ENCODE measurements at places on chromosomes 1 and 21.

DNA sequence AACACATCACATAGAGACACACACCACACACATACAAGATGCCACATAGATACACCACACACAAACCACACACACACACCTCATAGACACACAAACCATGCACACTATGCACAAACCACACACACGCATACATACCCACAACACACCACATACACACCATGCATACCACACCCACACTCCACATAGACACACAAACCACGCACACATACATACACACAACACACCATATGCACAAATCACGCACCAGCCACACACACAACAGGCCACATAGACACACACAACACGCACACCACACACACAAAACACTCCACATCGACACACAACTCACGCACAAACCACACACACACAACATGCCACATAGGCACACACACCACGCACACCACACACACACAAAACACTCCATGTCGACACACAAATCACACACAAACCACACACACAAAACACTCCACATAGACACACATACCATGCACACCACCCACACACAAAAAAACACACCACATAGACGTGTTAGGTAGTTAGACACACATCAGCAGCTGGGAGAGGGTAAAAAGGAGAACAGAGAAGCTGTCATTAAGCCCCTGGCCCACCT is 49.5 kb upstream of the SLC19A1 start:
- DNase-seq = no peak

GRCh38 chr1:91026777-91027176 is 4.9 kb upstream of the ZNF644 start:
- DNase-seq = no peak

- no peak for DNase-seq
Observed at GRCh38 chr1:159505676-159506075, 30.1 kb downstream of the OR10J5 start.

DNA sequence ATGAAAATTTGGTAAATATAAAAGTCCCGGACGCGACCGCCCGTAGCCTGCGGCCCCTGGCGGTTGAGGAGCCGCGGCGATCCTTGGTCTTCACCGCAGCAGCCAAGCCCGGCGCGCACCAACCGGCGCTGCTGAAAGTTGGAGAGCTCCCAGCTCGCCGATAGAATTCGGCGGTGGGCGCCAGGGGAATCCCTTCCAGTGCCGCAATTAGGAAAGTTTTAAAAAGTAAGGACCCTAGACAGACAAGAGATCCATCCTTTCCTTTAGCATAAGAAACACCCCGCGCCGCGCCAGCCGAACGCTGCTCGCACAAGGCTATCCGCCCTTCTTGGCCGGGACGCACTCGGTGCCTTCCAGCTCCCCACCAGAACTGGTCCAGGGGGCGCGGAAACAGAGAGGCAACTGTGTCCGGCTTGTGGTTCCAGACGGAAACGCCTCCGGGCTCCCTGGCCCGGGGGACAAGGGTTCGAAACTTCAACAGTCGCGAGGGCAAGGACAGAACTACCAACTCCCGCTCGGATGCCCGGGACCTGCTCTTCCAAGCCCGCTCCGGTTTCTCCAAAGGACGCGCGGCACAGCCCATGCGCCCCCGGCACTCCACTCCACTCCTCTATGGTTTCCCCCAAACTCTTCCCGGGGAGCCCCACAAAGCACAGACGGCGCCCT is 1.7 kb downstream of the FAM78B start:
- DNase-seq = peak; percentile 72

DNA sequence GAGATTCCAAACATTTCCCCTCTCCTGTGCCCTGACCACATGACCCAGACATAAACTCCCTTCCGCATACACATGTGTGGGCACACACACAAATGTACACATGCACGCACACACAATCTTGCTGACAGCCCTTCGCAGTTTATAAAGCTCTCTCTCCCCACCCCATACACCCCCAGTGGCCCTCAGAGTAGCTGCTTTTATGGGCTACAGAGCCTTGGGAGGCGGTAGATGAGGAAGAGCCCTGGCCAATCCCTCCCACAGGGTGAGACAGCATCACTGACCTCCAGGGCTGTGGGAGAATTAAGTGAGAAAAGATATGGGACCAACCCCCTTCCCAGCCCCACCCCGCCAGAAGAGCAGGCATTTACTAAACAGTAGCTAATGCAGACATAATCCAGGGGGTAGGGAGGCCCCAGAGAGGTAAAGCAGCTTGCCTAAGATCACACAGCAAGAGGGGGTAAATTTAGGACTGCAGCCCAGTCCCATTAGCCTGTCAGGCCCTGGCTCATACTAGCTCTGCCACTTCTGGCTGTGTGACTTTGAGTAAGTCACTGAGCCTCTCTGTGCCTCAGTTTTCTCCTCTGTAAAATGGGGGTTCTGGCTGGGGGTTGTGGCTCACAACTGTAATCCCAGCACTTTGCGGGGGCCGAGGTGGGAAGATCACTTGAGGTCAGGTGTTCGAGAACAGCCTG is 5.1 kb downstream of the SDC3 start:
- no peak for DNase-seq

DNA sequence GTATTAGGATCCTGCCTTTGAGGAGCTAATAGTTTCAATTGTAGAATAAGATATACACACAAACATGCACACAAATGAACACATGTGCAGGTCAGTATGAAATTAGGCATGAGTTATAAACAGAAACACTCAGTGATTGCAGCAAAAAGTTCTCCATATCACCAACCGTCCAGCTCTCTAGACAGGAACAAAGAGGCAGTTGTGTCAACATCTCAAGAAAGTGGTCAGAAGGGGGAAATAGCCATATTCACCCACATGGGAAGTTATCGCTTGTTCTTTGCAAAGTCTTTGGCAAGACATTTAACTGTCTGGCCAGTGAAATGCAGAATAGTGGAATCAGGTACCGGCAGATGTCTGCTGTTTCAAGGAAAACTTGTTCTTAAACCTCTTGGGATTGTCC is 29.4 kb upstream of the PIGC start:
- DNase-seq = no peak

DNA sequence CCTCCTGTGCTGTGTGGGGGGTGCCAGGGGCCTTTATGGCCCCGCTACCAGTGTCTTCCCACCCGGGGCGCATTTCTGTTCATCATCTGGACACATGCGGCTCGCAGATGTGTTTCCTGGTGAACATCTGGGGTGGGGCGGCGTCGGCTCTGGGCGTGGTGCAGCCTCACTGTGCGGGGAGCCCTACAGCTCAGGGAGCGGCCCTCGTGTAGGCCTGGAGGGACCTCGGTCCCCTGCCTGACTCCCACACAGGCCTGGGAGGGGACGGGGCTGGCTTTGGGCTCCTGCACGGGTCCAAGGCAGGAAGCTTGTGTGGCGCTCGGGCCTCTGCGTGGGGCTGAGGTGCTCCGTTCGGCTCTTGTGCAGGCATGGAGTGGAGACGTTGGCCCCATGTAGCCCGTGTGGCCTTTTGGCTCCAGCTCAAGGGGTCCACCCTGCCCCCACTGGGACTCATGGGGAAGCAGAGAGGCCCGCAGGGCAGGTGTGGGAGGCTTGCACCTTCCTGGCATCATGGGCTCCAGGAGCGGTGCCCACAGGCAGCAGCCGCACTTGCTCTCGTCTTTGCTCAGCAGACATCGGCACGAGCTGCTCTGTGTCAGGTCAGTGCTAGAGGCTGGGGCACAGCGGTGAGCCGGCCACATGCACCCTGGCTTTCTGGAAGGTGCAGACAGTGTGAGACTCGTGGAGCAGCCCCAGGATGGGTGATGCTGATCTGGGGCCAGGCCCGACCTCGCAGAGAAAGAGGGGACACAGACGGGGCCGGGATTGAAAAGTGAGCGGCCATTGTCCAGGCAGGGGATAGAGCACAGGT is 90.1 kb upstream of the ACTRT2 start:
- no peak for DNase-seq

DNA sequence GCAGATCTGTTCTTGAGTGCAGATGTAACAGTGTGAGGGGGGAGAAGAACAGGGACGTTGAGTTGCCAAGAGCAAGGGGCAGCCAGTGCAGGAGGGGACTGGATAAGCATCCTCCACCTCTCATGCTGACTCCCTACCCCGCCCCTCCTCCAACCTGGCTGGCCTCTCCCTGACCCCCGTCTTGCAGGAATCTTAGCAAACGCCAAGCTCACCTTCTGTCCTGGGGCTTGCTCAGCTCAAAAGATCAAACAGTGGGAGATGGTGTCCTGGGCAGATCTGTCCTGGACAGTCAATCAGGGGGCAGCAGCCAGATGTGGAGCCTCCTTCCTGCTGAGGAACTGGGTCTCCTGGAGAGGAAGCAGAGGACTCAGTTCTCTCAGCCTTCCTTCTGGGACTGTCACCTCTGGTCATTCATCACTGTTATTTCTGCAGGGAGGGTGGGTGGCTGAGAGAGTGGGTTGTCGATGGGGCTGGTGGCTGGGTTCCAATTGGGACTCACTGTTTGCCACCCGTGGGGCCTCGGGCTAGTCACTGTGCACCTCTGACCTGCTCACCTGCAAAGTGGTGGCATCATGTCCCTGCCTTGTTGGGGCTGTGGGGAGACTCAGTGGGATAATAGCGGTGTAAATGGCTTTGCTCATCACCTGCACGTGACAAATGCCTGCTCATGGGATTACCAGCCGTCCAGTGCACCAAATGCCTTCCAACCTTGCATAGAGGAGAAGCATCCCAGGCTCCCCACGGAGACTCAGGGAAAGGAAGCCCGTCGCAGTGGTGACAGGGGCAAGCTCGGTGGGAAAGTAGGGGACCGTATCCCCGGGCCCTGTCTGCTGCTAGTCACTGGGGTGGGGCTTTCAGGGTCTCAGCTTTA is 154.4 kb downstream of the PTPRU start:
- peak; percentile 46 for DNase-seq

DNA sequence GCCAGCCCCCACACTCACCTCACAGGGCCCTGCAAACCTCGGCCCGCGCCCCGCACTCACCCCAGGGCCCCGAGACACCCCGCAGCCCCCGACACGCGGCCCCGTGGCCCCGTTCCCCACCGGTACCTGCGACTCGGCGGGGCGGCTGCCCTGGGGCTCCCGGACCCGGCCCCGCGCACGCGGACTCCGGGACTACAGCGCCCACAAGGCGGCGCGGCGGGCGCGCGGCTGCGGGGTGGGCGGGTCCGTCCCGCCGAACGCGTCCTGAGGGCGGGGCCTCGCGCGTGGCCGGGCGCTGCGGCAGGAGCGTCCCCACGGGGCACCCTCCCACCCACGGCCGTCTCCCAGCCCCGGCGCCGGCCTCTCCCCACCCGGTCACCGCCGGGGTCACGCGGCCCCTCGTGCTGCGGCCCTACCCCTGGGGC is at the start of gene SLC19A1:
TSS of gene SLC19A1 (minus strand) at position 199 of the 425 bp plus-strand sequence. CDS start 4,481 bp downstream, outside the sequence.
- peak; percentile 79 for DNase-seq

DNA sequence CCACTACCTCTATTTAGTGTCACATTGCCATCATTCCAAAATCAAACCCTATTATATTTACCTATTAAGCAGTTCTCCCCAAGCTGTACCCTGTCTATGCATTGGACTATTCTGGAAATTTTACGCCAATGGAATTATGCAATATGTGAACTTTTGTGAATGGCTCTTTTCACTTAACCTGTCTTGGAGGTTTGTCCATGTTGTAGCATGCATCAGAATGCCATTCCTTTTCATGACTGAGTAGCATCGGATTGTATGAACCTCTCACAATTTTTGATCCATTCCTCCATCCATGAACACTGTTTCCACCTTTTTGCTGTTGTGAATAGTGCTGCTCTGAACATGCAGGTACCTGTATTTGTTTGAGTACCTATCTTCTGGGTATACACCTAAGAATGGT is 33.7 kb downstream of the FAM163A start:
- DNase-seq = no peak

GRCh38 chr1:98923667-98924066 is 81.0 kb downstream of the PLPPR5 start:
- no peak for DNase-seq

- DNase-seq = no peak
Observed at GRCh38 chr1:225891229-225891972, 2.5 kb upstream of the LEFTY1 start.

DNA sequence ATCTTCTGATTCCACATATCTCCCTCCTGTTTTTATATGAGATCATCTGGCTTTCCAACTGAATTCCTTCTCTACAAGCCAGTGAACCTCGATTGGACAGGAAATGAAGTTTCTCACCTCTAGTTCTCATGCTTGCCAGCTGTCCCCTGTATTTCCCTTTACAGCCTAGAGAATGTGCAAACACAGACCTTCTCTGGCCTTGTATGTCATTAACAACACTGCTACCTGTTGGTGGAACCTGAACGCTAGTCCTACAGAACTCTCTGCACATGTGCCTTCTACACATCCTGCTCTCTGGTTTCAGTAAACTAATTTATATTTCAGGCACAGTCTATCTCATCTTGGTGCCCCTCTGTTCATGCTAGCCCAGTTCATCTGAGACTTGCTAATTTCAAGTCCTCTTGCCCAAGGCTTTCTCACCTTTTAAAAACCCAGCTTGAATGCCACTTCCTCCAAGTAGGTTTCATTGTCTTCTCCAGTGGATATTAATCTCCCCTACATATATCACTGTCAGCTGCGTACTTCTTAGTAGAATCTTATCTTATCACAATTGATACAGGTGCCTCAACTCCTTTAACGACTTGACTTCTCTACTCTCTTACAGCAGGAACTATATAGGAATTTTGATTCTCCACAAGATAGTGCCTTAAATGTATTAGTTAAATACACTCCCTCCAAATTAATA is 549.9 kb downstream of the PLPP3 start:
- DNase-seq = no peak

- no peak for DNase-seq
Observed at GRCh38 chr1:224689374-224689773, 73.3 kb downstream of the CNIH3 start.

- DNase-seq = no peak
Observed at GRCh38 chr1:11482701-11483479, 3.9 kb downstream of the DISP3 start.

DNA sequence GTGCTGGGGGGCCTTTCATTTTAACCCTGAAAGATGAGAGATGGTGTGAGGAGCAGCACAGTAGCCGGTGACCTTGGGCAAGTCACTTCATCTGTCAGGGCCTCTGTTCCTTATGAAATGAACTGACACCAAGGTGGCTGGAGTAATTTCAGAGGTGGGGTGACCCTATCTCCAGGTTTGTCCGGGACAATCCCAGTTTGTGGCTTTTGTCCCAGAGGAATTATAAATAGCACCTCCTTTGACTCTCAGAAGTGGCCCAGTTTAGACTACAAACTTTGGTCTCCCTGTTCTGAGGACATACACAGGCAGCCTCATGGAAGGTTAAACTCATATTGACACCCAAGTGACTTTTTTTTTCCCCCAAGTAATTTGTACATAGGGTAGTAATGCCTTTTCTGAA is 14.6 kb downstream of the ACTN2 start:
- no peak for DNase-seq

DNA sequence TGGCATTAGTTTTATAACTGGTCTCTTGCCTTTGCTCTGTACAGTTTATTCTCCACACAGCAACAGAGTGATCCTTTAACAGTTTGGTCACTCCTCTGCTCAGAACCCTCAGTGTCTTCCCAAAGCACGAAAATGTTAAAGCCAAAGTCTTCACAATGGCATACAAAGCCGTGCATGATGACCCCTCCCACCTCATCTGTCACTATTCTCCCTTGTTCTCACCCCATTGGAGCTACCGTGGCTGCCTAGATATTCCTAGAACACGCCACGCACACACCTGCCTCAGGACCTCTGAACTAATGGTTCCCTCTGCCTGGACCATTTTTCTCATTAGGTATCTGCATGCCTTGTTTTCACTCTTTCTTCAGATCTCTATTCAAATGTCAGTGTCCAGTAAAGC is 8.6 kb upstream of the SEMA4A start:
- DNase-seq = no peak
